Trophoblast cell (in vitro differentiated cells and primary cell): ENCODE measurements at places on chromosomes 5 and 9.

DNA sequence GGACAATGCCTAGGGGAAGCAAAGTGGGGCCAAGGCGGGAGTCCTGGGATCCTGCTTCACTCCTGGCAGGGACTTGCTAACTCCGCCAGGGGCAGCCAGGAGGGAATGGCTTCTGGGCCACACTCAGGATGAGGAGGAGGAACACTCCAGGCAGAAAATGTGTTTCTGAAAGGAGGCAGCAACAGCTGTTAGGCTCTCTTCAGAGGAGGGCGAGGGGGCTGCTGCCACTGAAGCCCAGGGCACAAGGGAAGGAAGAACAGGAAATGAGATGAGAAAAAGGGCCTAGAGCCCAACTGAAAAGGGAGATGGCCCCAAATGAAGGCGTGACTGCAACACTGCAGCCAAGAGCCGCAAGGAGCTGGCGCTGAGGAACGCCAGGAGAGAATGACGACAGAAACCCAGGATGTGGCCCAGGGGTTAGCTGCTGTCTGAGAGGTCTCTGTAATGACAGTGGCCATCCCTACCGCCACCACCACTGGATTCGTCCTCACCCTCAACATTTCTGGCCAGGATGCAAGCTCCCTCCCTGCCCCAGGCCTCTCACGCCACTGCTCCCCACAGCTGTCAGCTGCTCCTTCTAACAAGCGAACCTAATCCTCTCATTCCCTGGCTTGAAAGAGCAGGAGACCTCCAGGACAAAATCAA is 15.8 kb downstream of the PSMB7 start:
- DNase-seq, result no peak
- no peaks in the 10 kb centered on the region for H3K27me3 ChIP-seq
- H3K27ac ChIP-seq, result no peak overlapping the region
- peaks cover 24% of the 10 kb centered on the region for H3K36me3 ChIP-seq
- H3K4me3 ChIP-seq, result no peak overlapping the region

DNA sequence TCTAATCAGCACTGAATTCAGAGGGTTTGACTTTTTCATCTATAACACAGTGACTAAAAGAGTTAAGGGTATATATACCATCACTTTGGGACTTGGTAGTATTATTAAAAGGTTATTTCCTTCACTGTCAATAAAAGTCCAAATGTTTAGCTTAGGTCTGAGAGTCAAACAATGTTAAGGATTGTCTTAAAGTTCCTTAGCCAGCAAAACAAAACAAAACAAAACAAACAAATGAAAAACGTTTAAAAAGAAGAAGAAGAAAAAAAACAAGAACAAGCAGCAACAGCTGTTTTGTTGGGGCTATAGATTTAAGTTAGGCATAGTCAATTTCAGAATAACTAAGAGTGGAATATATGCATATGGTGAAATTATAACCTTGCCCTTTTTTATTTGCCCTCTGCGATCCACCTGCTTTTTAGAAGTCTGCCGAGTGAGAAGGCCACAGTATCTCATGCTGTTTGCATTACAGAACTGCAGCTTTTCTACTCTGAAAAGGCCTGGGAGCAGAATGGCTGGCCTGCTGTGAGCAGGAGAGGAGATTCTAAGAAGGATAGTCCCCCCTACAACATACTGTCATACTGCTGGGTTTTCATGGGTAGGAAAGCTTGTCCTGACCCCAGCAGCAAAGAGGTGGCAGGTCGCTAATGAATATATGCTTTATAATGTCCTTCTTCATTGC is 141.7 kb downstream of the NTRK2 start:
- no peaks in the 10 kb centered on the region for H3K36me3 ChIP-seq
- H3K4me3 ChIP-seq, result no peak overlapping the region
- no peak for DNase-seq
- H3K27ac ChIP-seq, result no peak overlapping the region
- no peaks in the 10 kb centered on the region for H3K27me3 ChIP-seq

GRCh38 chr5:74889523-74890105 is 23.4 kb upstream of the FAM169A start:
- H3K27me3 ChIP-seq, result no peaks in the 10 kb centered on the region
- no peaks in the 10 kb centered on the region for H3K36me3 ChIP-seq
- no peaks in the 10 kb centered on the region for H3K4me1 ChIP-seq
- no peak overlapping the region for H3K4me3 ChIP-seq

DNA sequence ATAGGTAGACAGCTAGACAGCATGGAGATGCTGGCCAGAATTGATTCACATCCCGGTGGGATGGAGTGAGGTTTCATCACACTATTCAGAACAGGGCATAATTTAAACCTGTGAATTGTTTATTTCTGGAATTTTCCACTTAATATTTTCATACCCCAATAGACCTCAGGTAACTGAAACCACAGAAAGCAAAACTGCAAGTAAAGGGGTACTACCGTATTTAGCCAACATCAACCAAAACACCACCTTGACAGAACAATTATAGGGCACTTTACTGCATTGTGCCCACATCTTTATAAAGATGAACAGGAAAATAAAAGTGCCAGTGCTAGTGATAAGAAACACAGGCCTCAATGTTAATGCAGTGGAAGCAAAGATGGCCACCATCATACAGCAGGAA is 7.5 kb downstream of the SERINC5 start:
- H3K36me3 ChIP-seq, result peaks cover 7% of the 10 kb centered on the region
- H3K4me1 ChIP-seq, result peaks cover 17% of the 10 kb centered on the region
- no peaks in the 10 kb centered on the region for H3K27me3 ChIP-seq
- H3K4me3 ChIP-seq, result no peak overlapping the region

DNA sequence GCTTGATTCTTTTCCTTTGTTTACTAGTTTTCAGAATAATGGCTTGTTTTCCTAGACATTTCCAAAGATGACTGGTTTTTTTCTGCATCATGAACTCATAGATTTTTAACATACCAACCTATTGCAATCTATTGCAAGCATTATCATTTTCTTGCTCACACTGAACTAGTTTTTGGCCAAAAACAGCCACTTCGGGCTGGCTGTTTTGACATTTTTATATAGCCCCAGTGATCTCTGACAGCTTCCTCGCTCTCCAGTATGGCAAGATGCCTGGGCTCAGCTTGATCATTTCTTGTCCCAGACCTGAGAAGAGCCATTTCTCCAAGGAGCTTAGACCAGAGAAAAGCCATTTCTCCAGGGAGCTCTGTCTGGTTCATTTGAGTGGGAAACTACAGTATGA is 94.3 kb upstream of the MAMDC2 start:
- H3K27ac ChIP-seq, result no peak overlapping the region
- H3K36me3 ChIP-seq, result no peaks in the 10 kb centered on the region
- DNase-seq, result peak; percentile 56
- H3K4me3 ChIP-seq, result no peak overlapping the region
- H3K27me3 ChIP-seq, result no peaks in the 10 kb centered on the region

- no peak for DNase-seq
- no peak overlapping the region for H3K4me3 ChIP-seq
- H3K27ac ChIP-seq, result no peak overlapping the region
- no peaks in the 10 kb centered on the region for H3K36me3 ChIP-seq
These were observed 115.3 kb downstream of the FANCC start for GRCh38 chr9:95202076-95202681.

- no peak overlapping the region for H3K27ac ChIP-seq
- peaks cover 4% of the 10 kb centered on the region for H3K4me1 ChIP-seq
- H3K36me3 ChIP-seq, result no peaks in the 10 kb centered on the region
- H3K27me3 ChIP-seq, result no peaks in the 10 kb centered on the region
These were observed 18.4 kb upstream of the EGFL7 start for GRCh38 chr9:136644343-136644592.

DNA sequence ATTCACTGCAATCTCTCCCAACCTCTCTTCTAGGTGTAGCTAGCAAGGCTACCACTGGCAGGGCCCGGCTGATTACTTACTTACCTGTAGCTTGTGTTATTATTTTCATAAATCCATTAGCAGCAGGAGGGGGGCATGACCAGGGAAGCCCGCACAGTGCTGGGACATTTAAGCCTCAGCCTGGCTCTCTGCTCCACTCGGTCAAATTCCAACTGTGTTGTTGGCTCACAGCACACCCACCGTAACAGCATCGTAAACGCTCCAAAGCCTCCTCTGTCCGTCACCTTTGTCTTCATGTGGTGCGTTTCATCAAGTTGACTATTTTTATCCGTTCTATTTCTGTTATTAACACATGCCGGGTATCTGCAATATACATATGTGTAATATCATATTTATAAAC is 264.7 kb downstream of the NSG2 start:
- no peaks in the 10 kb centered on the region for H3K36me3 ChIP-seq
- H3K27me3 ChIP-seq, result no peaks in the 10 kb centered on the region

DNA sequence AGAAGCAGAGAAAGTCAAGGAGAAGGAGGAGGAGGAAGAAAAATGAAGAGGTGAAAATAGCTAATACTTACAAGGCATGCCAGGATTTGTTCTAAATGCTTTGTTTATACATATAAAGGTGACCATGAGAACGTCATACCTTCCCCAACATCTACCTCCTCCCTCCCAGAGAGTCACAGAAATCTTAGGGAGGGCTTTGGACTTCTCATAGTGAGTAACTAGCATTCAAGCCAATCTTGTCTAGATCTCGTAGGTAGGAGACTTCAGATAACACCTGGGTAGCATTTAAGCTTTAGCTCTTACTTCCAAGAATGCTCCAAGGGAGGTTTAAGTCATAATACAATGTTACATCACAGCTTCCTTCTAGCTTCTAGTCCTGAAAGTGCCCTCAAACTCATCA is 36.5 kb upstream of the GPBP1 start:
- no peaks in the 10 kb centered on the region for H3K36me3 ChIP-seq
- H3K4me1 ChIP-seq, result no peaks in the 10 kb centered on the region
- no peak overlapping the region for H3K27ac ChIP-seq
- H3K4me3 ChIP-seq, result no peak overlapping the region
- DNase-seq, result peak; percentile 15
- H3K27me3 ChIP-seq, result no peaks in the 10 kb centered on the region

GRCh38 chr9:124286292-124286931 is 28.7 kb downstream of the NEK6 start:
- DNase-seq, result peak; percentile 72
- H3K4me1 ChIP-seq, result peaks cover 43% of the 10 kb centered on the region
- peaks cover 12% of the 10 kb centered on the region for H3K36me3 ChIP-seq
- H3K27ac ChIP-seq, result peak overlapping the region; percentile 97

GRCh38 chr5:149211566-149211965 is 60.1 kb upstream of the AFAP1L1 start:
- DNase-seq, result no peak
- no peaks in the 10 kb centered on the region for H3K4me1 ChIP-seq
- H3K36me3 ChIP-seq, result no peaks in the 10 kb centered on the region
- H3K27ac ChIP-seq, result no peak overlapping the region
- no peak overlapping the region for H3K4me3 ChIP-seq

DNA sequence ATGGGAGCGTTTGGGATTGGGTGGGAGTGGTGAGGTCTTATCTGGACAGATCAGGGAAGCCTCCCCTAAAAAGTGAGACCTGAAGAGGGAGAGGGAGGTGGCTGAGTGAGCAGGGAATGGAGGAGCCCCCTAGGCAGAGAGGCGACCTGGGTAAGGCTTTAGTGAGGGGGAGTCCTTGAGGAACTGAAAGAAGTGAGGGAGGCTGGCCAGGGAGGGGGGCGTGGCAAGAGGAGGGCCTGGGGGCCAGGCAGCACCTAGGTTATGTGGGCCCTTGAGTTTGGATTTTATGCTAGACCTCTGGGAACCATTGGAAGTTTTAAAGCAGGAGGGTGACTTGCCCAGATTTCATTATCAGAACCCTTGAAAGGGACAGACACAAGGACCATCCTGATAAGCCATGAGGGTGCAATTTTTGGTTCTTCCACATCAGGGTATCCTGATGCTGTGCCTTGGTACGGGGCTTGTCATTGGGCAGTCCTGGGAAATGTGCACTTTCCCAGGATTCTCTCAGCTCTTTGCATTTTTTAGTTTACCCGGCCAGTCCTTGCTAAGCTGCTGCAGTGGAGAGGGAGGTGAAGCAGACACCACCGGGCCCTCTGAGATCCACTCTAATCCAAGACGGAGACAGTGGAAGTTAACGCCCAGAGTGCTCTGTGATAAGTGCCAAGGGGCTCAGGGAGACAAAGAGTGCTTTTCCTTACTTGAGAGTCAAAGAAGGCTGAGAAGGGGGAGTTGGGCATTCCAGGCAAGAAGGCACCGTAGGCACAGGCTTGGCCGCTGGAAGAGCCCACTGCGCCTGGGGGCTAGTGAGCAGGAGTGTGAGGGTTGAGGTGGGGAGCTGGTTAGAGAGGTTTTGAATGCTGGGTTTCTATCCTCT is 16.1 kb downstream of the GSN start:
- no peak overlapping the region for H3K4me3 ChIP-seq
- H3K27me3 ChIP-seq, result no peaks in the 10 kb centered on the region
- H3K36me3 ChIP-seq, result peaks cover 8% of the 10 kb centered on the region
- H3K4me1 ChIP-seq, result peaks cover 74% of the 10 kb centered on the region

DNA sequence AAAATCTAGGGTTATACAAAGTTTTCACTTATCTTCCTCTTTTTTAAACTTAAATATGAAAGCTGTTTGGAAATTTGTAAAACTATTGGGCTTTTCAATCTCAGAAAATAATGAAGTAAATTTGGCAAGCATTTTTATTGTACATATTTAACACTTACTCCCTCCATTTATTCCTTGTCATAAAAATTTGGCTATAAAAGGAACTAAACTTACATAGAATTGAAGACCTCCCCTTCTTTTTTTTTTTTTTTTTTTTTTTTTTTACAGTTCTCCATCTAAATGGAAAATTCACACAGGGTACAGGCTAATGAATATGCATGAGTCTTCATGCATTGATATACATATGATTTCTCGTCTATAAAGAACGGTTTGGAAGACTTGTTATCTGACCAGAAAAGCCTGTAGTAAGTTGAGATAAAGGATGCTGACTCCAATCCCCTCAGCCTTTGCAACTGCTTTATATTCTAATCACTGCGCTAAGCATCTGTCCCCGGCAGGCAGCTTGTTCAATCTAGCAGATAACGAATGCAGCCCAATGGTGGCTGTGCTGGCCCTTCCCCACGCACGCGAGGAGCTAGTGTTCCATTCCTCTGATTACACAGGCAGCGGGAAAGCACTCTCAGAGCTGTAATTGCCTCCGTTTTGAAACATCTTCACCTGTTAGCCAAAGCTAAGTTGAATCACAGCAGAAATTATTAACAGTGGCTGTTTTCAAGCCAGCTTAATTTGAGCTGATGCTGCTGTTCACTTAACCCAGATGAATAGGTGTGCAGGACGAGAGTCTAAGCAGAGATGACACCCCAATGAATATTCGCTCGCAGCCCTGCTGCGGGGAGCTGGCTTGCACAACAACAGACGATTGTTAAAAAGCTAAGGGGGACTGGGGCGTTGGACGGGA is 453.8 kb upstream of the ZNF608 start:
- no peak overlapping the region for H3K27ac ChIP-seq
- DNase-seq, result no peak
- no peaks in the 10 kb centered on the region for H3K4me1 ChIP-seq

DNA sequence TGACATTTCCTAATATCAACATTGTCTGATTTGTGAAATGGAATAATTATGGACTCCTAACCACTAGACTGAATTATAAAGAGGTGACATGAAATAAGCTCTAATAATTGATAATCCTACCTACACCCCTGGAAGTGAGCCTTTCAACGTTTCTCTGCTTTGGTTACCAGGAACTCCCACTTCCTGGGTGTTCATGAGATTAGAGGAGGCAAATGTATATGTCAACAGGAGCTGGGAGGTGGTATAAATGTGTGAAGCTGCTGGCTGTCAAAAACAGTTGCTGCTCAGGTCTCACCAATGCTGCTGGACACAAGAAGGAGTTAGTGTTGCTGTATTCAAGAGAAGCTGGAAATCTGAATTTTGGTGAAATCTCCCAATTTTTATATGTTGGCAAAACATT is 96.8 kb downstream of the CAMK4 start:
- no peak for DNase-seq
- no peaks in the 10 kb centered on the region for H3K36me3 ChIP-seq
- H3K4me3 ChIP-seq, result no peak overlapping the region
- no peaks in the 10 kb centered on the region for H3K4me1 ChIP-seq
- no peaks in the 10 kb centered on the region for H3K27me3 ChIP-seq

GRCh38 chr5:151917904-151918303 is 6.7 kb downstream of the GLRA1 start:
- H3K27me3 ChIP-seq, result no peaks in the 10 kb centered on the region
- no peak for DNase-seq
- no peak overlapping the region for H3K4me3 ChIP-seq
- H3K36me3 ChIP-seq, result no peaks in the 10 kb centered on the region
- no peak overlapping the region for H3K27ac ChIP-seq
